ENCODE measurements at places on chromosomes 13 and 19. TPM values are rescaled to one million over a fixed set of nuclear protein-coding genes. Genes with fewer than 3 reads are reported as not detected.
A peak's percentile ranks its signal among the peaks of the same experiment; 100 is the strongest.

DNA sequence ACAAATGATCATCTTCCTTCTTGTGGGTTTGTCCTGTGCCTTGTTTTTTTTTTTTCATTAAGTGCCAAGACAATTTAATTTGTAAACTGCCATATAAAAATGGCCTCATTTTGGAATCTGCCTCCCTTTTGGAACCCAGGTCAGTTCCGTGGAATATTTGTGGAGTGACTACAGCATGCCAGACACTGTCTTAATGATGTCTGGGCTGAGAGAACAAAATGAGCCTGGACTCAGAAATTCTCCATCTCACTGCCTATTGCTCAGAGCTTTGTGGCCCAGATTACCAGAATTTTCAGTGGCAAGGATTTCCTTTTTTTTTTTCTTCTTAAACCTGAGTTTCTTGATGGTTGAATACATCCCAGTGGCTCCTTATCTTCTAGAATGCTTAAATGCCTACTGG, 340.6 kb downstream of the ENOX1 start:
- no peak for DNase-seq

DNA sequence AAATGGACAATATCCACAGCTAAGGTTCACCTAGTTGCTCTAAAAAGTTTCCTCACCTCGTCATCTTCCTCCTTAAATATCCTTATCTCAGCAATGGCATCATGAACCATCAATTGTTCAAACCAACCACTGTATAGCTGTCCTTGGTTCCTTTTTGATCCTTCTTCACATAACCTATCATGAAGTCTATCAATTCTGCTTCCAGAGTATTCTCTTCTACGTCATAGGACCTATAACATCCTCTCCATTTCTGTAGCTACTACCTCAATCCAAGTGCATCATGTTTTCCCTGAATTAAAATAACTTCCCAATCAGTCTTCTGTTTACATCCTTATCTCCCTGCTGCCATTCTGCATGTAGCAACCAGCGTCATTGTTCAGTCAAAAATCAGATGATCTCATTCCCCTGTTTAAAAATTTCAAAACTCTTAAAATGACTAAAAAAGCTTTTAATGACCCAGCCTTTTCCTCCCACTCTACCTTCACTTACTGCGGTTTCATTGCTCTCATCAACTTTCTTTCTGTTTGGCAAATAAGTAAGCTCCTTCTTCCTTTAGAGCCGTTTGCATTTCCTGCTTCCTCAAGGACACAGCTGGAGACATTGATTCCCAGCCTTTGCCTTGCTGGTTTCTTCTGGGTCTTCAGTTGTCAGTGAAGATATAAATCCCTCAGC, 223.9 kb upstream of the MIR17HG start:
- DNase-seq = no peak

- no peak for DNase-seq
Observed at GRCh38 chr13:66962953-66963352, 267.2 kb downstream of the PCDH9 start.

The PRTN3 gene
- 0.38 TPM for total RNA-seq

GRCh38 chr13:34201050-34201913, 383.3 kb downstream of the RFC3 start:
- DNase-seq = no peak

DNA sequence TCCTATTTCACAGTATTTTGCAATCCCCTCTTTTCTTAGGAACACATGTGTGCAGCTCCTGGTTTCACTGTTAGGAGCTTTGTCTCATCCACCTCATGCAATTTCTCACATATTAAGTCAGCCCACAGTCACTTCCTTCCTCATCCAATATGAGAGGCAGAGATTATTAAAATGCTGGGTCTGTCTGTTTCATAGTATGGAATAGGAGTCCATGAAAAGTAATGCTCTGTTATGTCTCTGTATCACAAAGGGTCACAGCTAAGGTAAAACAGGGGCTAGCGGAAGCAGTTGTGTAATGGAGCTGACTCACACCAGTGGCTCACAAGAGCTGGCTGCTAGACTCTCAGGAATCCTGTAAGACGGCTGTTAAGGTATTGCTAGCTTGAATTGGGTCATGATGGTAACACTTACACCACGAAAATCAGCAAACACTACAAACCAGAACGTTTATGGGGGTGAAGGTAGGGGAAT, 216.5 kb downstream of the EFNB2 start:
- no peak for DNase-seq

DNA sequence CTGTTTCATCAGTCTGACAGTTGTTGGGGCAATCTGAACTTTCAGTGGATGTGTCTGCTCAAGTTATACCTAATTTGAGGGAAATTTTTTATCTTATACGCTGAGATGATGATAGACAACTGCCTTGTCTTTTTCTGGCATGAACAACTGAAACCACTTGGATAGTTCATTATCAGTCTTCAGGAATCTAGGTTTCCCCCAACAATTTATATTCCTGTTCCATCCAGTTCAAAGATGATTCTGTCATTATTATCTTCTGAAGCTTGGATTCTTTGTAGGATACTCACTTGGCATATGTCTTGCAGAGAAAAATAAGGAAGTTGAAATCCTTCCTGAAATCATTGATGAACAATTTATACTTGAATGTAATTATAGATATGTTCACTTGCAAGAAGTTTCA, 193.7 kb downstream of the LMO7 start:
- DNase-seq = no peak

The SERP2 gene
- total RNA-seq = 7.9 TPM

GRCh38 chr13:24168979-24169378, 8.5 kb downstream of the SPATA13 start:
- DNase-seq = no peak

- DNase-seq = no peak
Observed at GRCh38 chr19:34067861-34068271, 104.4 kb upstream of the LSM14A start.

DNA sequence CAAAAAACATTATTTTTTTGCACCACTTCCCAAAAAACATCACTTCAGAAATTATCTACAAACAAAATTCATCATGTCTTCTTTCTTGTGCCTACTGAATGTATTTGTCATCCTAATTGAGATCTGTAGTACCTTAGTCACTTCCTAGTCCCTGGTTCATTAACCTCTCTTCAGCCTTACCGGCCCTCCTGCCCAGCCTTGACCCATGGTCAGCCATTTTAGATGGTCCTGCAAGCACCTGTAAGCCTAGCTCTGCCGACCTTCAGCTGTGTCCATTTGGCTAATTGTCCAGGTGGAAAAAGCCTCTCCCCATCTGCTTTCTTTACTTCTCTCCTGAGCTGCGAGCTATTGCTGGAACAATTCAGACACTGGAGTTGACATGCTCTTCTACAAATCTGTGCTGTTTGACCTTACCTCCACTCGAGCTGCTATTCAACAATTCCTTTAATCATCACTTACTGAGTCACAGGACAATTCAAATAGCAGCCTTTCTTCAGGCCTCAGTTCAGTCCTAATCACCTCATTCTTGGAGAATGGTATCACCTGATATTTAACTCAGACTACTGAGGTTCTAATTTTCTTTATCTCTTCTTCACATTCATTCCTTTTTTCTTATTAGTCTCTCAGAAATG, 882.5 kb downstream of the PCDH9 start:
- DNase-seq = no peak

DNA sequence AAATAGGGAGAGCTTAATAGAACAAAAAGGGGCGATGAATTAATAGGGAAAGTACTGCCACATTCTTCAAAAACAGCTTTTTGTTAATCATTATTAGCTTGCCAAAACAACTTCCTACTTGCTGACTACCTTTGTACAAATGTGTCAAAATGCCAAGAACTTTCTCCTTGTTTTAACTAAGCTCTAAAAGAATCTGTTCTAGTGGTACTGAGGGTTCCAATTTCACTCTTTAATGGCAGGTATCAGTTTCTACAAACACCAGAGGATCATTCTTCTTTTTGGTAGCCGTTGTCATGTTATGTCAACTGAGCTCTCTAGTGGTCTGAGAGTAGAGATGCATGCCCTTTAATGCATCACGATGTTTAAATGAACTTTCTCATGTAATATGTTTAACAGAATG, 29.4 kb upstream of the FBXL3 start:
- no peak for DNase-seq

The PEG3 gene
- total RNA-seq = 11.6 TPM

DNA sequence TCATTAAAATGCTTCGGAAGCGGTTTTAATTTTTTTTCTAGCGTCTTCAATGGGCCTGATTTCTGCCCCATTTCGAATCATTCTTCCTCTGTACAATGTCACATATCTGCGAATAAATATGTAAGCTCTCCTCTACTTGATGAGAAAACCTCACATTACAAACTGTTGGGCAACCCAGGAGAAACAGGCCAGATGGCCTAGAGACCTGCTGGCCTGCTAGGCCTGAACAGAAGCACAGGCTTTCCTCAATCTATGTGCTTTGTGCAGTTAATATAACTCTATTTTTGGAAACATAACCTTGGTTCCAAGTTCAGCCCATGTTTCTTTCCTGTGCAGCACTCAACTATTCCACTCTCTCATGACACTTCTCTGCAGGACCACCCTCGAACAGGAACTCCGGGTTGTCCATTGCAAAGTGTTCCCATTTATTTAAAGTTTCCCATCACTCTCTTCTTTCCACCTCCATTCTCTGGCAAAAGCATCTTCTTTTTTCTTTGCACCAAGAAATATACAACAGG, 42.0 kb downstream of the DCLK1 start:
- DNase-seq = no peak

The KCNC3 gene
- 0.83 TPM for total RNA-seq

DNA sequence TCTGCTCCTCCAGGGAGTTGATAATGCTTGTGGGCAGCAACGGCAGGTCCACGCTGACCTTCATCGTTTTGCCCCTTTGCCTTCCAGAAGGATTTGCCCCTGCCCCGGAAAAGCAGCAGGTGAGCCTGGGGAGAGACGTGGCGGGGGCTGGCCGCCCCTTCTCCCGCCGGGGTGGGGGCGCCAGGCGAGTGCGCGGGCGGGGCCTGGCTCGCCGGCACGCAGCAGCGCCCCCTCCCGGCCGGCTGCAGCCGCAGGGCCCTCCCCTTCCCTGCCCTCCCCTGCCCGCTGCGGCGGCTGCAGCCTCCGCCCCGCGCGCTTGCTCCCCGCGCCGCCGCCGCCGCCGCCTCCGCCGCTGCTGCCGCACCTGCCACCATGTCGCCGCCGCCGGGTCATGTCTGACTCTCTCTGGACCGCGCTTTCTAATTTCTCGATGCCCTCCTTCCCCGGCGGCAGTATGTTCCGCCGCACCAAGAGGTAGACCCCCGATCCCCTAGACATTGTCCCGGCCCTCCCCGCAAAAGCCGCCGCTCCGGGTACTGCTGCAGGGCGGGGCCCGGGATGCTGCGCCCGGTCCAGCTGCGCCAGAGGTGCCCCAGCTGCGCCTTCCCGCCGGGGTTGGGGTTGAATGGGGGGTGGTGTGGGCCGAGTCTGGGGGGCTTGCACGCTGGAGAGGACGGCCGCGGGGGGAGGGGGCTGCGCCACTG, at the start of gene MAST1:
Gene MAST1, plus strand, starts transcription at position 334 of the 704 bp plus-strand sequence. Its CDS starts 58 bp downstream, at position 392.
- DNase-seq = no peak

DNA sequence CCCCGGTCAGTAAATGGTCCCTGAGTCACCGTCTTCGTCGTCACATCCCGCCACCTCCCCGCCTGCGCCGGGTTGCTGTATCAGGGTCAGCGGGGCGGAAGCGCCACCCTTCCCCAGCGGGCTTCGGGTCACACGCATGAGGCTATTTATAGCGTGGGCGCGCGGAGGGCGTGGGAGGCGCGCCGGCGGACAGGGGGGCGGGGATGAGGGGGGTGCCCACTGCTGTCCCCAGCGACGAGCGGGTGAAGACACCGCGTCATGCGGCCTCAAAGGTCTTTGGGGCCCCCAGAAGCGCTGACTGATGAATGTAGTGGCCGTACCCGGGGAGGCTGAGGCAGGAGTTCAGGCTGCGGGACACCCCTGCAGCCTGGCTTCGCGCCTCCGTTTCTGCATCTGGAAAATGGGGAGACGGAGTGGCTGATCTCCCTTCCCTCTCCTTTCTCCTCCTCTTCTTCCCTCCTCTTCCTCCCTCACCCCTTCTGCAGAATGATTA, 7.9 kb downstream of the UNC13A start:
- DNase-seq = peak; percentile 95

The C19orf18 gene
- total RNA-seq = 1.0 TPM

- DNase-seq = no peak
Observed at GRCh38 chr13:59392328-59392727, 771.4 kb downstream of the DIAPH3 start.

DNA sequence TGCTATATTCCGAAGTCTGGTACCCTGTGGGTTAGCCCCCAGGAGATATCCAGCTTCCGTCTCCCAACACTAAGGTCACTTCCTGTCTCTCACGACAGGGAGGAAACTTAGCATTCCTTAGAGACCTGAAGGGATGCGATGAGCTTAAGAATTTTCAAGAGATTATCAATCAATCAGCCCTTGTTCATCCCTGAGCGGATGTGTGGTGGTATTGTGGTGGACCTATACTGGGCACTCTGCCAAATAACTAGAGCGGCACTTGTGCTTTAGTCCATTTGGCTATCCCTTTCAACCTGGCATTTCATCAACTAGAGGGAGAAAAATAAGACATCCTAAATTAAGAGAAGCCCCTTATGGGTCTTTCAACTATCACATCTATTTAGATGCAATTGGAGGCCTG, 30.9 kb upstream of the ZNF562 start:
- no peak for DNase-seq

The RASAL3 gene
- total RNA-seq = 2.3 TPM

All from posterior vena cava (tissue), 2 donors.